COLO829 (cell line): ENCODE measurements at places on chromosomes 12 and 14.
A peak's percentile ranks its signal among the peaks of the same experiment; 100 is the strongest.

- DNase-seq: peak; percentile 21
These were observed 186.6 kb upstream of the OR4E1 start for GRCh38 chr14:21860172-21860571.

DNA sequence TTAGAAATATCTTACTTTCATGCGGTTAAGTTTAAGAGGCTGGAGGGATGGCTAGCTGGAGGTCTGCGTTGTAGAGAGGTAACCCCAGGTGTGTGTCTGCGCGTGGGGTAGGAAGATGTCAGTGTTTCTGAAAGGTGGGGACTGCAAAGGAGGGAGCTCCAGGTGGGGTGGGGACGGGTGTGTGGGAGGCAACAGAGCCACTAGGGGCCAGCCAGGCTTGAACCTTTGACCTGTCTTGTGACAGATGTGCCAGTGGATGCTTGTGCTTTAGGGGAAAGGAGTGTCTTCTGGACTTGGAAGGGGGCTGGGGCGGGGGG is 841 bp downstream of the GLI1 start:
- DNase-seq: no peak

DNA sequence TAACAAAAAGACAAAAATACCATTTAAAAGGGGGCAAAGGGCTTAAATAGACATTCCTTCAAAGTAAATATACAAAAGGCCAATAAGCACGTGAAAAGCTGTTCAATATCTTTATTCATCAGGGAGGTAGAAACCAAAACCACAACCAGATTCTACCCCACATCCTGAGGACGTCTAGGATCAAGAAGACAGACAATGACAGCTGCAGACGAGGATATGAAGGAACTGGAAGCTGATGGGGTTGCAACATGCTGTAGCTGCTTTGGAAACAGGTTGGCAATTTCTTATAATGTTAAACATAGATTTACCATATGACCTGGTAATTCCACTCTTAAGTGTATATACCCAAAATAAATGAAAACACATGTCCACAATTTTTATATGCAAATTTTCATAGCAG is 85.1 kb upstream of the C14orf180 start:
- no peak for DNase-seq

- DNase-seq: no peak
These were observed at the start of gene SPIC for GRCh38 chr12:101474711-101475386. TSS of gene SPIC (plus strand) at chr12:101475336. CDS start at chr12:101476905, 1,569 bp downstream.
